Mesendoderm (in vitro differentiated cells): ENCODE measurements at places on chromosomes 1 and 21.

GRCh38 chr1:85553416-85554335, 26.9 kb upstream of the CCN1 start:
- no peak for DNase-seq

DNA sequence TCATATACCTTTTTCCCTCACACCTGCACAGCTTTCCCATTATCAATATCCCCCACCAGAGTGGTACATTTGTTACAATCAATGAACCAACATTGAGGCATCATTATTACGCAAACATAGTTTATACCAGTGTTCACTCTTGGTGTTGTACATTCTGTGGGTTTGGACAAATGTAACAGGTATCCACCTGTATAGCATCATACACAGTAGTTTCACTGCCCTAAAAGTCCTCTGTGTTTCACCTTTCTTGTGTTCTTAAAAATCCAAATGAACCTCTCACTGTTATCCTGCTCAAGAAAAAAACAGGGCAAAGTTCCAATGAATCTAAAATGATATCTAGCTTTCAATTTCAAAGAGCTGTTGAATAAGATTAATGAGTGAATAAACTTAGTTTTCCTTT, 45.9 kb upstream of the NR5A2 start:
- no peak for DNase-seq

DNA sequence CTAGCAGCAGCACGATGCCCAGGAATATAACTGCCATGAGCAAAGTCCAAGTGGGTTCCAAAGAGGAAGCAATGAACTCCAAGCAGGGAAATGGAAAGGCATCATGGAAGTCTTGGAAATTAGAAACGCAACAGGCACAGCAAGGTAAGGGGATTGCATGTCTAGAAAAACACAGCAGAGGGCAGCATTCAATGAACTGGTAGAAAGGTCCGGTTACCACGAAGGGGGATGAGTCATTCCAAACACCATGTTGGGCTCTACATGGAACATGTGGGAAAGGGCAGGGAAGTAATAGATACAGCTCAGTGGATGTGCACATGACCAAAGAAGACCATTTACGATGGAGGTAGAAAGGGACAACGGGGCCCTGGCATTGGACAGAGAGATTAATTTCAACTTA, 36.4 kb downstream of the RXRG start:
- peak; percentile 86 for DNase-seq

- DNase-seq = no peak
Measured at GRCh38 chr1:15882665-15883064, 35.2 kb downstream of the SPEN start.

DNA sequence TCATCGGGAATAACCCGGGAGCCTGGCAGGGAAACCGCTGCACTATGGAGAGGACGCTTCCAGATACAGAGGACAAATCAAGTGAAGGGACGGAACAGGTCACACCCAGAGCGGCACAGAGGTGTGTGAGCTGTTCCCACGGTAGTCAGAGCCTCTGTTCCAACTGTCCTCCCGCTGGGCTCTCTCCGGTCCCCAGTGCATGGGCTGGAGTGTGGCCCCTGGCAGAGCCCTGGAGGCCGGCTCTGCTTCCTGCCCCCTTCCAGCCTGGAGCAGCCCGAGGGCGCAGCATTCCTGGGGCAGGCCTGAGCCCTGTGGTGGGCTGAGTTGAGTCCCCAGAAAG, 11.9 kb upstream of the ZBTB21 start:
- peak; percentile 68 for DNase-seq

DNA sequence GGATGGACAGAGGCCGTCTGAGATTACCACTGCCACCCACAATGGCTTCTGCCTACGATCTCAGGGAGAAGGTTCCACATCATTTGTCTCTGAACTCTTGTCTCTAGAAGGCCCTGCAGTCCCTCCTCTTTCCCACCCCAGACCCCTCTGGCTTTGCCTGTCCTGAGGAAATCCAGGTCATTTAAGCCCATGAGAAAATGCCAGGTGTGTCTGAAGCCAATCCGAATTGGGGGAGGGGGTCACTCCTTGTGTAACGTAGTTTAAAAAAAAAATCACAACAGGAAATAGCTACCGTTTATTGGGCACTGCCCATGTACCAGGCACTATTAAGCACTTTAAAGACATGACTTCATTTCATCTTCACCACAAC, 7.5 kb upstream of the MYOM3 start:
- no peak for DNase-seq

DNA sequence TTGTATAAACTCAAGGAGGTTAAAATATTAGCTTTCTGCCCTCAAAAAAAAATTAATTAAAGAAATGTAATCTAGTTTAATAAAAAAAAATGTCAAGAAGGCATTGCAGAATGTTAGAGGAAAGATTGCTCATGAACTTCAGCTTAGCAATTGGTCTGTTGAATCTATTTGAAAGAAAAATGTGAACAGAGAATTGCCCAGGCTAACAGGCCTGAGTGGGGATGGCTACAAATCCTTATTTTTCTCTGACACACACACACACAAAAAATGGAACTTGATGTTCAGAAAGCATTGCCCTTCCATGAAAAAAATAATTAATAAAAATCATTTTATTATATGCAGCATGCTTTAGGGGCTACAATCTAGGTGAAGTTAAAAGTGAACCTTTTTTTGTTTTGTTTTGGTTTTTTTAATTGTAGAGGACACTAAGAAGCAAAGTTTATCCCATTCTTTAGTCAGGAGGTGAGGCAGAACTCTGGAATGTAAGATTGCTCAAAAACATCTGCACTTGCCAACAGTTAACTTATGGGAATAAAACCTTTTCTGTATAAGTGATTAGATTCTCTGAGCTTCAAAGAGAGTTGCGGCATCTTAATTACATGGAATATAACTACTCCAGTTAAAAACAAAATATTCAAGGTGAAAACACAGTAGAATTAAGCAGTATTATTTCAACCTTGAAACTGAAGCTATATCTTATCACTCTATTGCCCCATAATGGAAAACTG, 658.5 kb upstream of the ADGRL2 start:
- DNase-seq = no peak

- no peak for DNase-seq
Measured at GRCh38 chr1:232922485-232922884, 27.9 kb upstream of the NTPCR start.

DNA sequence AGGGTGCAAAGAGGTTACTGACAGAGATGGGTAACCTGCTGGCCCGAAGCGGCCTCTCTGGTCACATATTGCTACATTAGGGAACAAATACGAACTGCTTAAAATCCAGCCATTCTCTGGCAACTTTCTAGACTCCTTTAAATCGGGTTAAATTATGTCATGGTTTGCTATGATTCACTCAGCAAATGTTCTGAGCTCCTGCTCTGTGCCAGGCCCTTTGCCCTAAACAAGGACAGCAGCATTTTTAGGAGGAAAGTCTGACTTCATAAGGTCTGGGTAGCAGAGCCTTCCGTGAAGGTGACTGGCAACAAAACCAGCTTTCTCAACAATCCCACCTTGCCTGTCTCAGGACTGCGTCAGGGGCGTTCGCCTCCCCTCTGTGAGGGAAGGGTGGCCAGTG, 15.4 kb downstream of the ZP4 start:
- no peak for DNase-seq

DNA sequence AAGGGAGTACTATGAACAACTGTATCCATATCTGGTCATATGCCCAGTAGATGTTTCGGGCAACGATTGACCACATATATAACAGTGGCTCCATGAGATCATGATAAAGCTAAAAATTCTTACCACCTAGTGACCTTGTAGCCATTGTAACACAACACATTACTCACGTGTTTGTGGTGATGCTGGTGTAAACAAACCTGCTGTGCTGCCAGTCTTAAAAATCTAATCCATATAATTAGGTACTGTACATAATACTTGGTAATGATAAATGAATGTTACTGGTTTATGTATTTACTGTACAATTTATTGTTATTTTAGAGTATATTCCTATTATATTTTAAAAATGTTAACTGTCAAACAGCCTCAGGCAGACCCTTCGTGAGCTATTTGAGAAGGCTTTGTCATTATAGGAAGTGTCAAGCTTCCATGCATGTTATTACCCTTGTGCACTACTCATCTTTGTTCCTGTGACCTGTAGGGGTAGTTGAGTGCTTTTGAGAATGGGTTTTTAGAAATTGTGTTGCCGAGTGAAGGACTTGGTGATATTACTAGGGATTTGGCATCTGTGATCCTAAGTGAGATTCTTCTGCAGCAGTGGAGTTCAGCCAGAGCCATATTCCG, 23.6 kb downstream of the DIP2A start:
- no peak for DNase-seq

GRCh38 chr1:94079989-94080388, 41.0 kb downstream of the ABCA4 start:
- no peak for DNase-seq

- no peak for DNase-seq
Measured at GRCh38 chr1:31739346-31739745, 24.8 kb downstream of the ADGRB2 start.

GRCh38 chr1:222127526-222128152, 385.8 kb upstream of the DUSP10 start:
- DNase-seq = peak; percentile 82
